Activated naive CD8-positive, alpha-beta T cell treated with anti-CD3 and anti-CD28 coated beads for 36 hours (primary cell): ENCODE measurements at places on chromosomes 1 and 21. TPM values are rescaled to one million over a fixed set of nuclear protein-coding genes. Genes with fewer than 3 reads are reported as not detected.

GRCh38 chr1:85225624-85226380, 25.0 kb upstream of the SYDE2 start:
- no peak for DNase-seq

- no peak for DNase-seq
Measured at GRCh38 chr1:229640455-229640854, 14.4 kb downstream of the URB2 start.

- DNase-seq, result no peak
Measured at GRCh38 chr21:42925114-42925926, at the start of gene ERVH48-1. TSS of gene ERVH48-1 (minus strand) at chr21:42925630. CDS start at chr21:42919006, 6,624 bp downstream.

The TAS1R3 gene
- total RNA-seq, result 0.06 TPM

The CFAP141 gene
- not detected for total RNA-seq

The MPL gene
- total RNA-seq, result not detected

DNA sequence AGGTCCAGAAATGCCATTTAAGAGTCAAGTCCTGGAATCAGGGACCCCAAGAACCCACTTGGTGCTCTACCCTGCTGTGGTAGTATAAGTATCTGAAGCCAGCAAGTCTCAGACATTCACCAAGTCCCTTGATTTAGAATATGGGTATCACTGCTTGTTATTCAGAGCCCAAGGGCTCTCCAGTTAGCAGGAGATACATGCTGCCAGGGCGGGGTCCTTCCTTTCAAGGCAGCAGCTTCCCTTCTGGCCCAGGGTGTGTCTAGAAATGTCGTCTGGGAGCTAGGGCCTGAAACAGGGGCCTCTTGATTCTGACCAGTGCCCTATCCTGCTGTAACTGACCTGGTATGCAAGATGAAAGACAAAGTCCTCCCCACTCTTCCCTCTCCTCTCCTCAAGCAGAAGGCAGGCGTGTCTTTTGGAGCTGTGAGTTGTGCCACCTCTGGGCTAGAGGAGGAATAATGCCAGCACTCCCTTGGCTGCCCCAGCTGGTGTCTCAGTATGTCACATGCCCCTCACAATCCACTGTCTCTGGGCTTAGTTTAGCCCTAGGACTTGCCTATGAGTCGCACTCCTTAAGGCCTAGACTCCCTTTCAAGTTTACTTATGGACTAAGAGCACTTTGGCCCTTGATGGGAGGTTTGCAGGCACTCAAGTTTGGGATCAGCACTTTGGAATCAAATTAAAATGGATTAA, 200.2 kb downstream of the MRPL39 start:
- no peak for DNase-seq

GRCh38 chr1:149942207-149942606, 5.5 kb upstream of the MTMR11 start:
- no peak for DNase-seq

DNA sequence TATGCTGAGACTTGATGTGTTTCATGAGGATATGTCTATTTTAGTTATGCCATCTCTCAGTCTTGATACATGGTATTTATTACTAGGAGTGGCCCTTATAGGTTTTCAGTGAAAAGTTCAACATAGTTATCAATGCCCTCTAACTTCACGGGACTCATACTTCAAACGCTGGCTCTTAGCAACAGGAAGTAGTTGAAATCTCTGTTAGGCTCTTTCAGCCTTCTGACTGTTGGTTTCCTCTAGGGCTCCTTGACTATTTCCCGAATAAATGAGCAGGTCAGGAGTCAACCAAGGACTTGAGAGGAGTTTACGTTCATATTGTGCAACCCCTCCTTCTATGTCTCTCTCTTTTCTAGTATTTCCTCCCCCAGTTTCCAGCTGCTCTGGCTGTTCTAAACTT, 141.8 kb downstream of the RGS7 start:
- DNase-seq, result no peak

DNA sequence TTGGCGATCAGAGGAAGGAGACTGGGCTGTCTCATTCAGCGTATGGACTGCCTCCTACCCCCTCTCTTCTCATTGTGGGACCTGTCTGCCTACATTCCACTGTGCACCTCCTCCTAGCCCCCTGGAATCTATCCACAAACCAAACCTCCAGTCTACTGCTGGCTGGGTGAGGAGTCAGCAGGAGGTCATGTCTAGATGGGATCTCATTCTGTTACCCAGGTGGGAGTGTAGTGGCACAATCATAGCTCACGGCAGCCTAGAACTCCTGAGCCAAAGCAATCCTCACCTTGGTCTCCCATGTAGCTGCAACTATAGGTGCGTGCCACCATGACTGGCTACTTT, 18.0 kb upstream of the TTC22 start:
- DNase-seq, result no peak

The GBP5 gene
- 186 TPM for total RNA-seq

The PLEKHA6 gene
- 0.74 TPM for total RNA-seq

GRCh38 chr1:234213658-234214128, 159.6 kb upstream of the COA6 start:
- no peak for DNase-seq

The SPATA45 gene
- not detected for total RNA-seq

DNA sequence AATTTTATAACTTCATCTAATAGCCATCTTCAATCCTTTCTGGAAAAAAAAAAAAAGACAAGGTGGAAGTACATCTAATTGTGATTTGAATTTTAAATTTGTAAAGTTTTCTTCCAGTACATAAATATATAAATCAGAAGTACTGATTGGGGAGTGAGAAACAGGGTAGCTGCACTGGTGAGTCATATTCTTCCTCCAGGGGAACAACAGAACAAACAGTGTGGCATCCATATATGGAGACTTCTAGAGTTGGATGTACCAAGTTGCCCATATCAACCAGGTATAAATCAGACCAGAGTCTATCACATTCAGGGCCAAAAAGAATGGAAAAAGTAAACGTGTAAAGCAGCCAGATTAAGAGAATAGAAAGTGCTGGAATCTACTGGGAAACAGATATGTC, 66.0 kb upstream of the NRIP1 start:
- DNase-seq, result no peak

DNA sequence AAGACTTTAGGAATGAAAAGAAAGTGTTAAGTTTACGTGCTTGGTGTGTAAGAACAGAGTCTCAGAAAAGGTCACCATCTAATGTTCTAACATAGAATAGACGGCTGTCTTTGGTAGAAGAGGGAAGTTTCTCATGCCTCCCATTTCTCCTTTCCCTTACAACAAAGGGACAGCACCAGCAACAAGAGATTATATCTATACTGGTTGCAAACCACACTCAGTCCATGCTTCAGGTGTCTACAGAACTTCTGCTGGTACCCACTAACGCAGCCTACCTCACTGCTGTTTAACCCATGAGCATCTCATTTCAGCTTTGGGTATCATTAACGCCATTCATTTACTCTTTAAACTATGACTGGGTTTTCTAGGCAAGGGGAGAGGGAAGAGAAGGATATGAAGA, 9.2 kb upstream of the ITPKB start:
- DNase-seq, result no peak

DNA sequence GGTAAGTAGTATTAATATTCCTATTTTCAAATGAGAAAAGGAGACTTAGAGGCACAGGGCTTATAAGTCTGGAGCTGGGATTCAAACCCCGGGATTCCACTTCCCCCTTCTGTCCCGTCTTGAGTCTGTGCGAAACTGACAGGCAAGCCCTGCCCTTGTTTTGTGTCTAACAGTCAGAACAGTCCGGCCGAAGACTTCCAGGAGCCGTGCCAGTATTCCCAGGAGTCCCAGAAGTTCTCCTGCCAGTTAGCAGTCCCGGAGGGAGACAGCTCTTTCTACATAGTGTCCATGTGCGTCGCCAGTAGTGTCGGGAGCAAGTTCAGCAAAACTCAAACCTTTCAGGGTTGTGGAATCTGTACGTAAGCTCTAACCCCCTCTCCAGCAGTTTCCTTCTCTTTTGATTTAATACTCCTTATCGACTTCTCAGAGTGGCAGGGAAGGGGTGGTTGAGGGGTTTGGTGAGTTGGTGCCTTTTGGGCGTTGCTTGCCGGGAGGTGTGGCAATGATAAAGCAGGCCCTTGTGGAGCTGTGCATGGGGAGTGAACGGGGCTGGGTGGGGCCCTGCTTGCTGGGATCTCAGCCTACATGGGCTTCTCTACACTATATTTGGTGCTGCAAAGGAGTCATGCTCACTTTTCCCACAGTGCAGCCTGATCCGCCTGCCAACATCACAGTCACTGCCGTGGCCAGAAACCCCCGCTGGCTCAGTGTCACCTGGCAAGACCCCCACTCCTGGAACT, 29.4 kb downstream of the IL6R start:
- no peak for DNase-seq

The APOBEC4 gene
- total RNA-seq, result not detected

- DNase-seq, result no peak
Measured at GRCh38 chr1:153357853-153358690, at the start of gene S100A9. TSS of gene S100A9 (plus strand) at chr1:153357854. CDS start at chr1:153358284, 430 bp downstream.

DNA sequence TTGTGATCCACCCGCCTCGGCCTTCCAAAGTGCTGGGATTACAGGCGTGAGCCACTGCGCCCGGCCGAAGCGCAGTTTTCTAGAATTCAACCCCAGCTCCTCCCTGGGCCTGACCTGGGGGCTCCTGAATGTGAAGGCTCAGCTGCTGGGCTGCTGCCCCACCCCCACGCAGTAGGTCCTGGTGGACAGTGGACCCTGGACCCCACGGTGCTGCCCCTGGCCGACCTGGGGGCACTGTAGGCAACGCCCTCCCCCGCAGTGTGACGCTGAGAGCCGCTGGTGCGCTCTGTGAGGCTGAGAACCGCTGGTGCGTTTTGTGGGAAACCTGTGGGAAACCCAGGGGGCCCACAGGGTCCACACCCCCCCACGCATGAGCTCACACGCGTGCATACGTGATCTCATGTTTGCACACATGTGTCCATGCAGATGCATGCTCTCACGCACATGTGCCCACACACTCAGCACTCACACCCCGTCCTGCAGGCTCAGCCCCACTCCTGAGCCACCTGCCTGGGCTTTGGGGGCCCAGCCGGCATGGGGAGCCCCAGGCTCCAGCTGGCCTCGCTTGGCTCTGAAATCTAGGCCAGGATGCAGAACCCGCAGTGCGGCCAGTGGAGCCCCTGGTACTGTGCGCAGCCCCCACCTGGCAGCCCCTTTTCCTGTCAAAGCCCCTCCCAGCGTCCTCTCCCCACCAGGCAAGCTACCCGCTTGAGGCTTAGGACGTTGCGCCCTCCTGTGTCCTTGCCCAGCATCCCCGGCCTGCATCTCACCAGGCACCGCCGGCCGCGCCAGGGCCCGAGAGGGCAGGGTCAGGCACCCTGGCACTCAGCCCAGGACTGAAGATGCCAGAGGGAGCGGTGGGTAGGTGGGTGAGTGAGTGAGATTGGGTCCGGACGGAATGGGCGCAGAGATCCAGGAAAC, 67.7 kb downstream of the COL18A1 start:
- no peak for DNase-seq

DNA sequence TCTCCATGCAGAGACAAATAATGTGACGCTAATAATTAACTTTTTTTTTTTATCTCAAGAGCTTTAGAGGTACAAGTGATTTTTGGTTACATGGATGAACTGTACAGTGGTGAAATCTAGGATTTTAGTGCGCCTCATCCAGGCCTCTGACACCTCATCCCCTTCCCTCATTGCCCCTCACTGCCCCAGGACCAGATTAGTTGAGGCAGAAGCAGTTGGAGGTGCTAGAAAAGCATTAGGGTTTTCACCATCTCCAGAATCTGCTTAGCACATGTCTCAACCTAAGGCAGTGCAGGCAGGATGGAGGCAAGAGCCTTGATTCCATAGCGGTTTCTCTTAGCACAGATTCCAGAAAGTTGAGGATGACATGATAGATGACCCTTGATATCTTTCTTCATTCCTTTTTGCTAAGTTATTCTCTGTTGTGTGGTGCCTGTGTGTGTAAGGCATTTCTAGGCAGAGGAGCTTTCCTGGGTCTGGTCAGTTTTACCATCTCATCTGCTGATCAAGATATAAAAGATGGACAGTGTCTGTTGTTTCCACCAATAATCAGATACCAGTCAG, 16.3 kb upstream of the IL10 start:
- no peak for DNase-seq

The TOR3A gene
- total RNA-seq, result 41.1 TPM
